Left ventricle myocardium inferior (tissue), 1 donor: ENCODE measurements at places on chromosomes 7 and 10. TPM values are rescaled to one million over a fixed set of nuclear protein-coding genes. Genes with fewer than 3 reads are reported as not detected.

ALOX5 gene
- 3.2 TPM for total RNA-seq

GPR26 gene
- not detected for total RNA-seq

CNTNAP2 gene
- total RNA-seq, result 0.99 TPM

SEMA3E gene
- 0.27 TPM for total RNA-seq

PARP12 gene
- 16.4 TPM for total RNA-seq
